ENCODE measurements at places on chromosomes 3 and 15. TPM values are rescaled to one million over a fixed set of nuclear protein-coding genes. Genes with fewer than 3 reads are reported as not detected.

Gene DNAJC13
- total RNA-seq: 40.0 TPM

Gene A4GNT
- not detected for total RNA-seq

Gene SENP2
- total RNA-seq: 51.1 TPM

Gene WDR76
- 1.4 TPM for total RNA-seq

Gene RTF1
- 26.2 TPM for total RNA-seq

Gene TMEM158
- total RNA-seq: 2.3 TPM

Gene CNTN4
- not detected for total RNA-seq

Gene TRIM42
- not detected for total RNA-seq

Gene NOP10
- 168 TPM for total RNA-seq

Gene DPH3
- total RNA-seq: 23.3 TPM

Gene CCR3
- 0.07 TPM for total RNA-seq

Gene PLD1
- 13.3 TPM for total RNA-seq

Gene DHX30
- 76.4 TPM for total RNA-seq

Gene KLHL40
- total RNA-seq: not detected

Gene PROK2
- not detected for total RNA-seq

Gene SEMA7A
- 14.0 TPM for total RNA-seq

Gene CD276
- total RNA-seq: 71.6 TPM

Gene CPN2
- total RNA-seq: not detected

Gene APOD
- total RNA-seq: 0.34 TPM

Gene IGSF10
- under 0.01 TPM for total RNA-seq

Gene CFAP100
- total RNA-seq: not detected

Gene PLA2G4D
- 0.07 TPM for total RNA-seq

Gene CEMIP
- total RNA-seq: 1.0 TPM

Gene RNU5B-1
- not detected for total RNA-seq

Gene FBXW12
- total RNA-seq: not detected

Gene RTP4
- under 0.01 TPM for total RNA-seq

Gene ECE2
- total RNA-seq: not detected

Gene GRM2
- total RNA-seq: under 0.01 TPM

Gene CD86
- 0.07 TPM for total RNA-seq

Gene GREM1
- total RNA-seq: 0.07 TPM

Gene GOLGA6D
- total RNA-seq: under 0.01 TPM

Gene NAALADL2
- 0.34 TPM for total RNA-seq

Gene TRH
- total RNA-seq: not detected

Gene CFAP20DC
- 9.4 TPM for total RNA-seq

Gene PSTPIP1
- total RNA-seq: 0.36 TPM

Gene ANKRD63
- total RNA-seq: not detected

Gene ONECUT1
- not detected for total RNA-seq

Gene GAP43
- total RNA-seq: not detected

Gene NR2E3
- total RNA-seq: 0.14 TPM

Gene PP2D1
- not detected for total RNA-seq

Gene IMPG2
- 0.14 TPM for total RNA-seq

Gene IL5RA
- not detected for total RNA-seq

Gene KY
- not detected for total RNA-seq

Gene EAF2
- 4.2 TPM for total RNA-seq

Gene CYP8B1
- not detected for total RNA-seq

Gene GOLGA8J
- total RNA-seq: not detected
